Cortex of kidney (tissue), 1 donor: ENCODE measurements at places on chromosomes 12 and 14.

DNA sequence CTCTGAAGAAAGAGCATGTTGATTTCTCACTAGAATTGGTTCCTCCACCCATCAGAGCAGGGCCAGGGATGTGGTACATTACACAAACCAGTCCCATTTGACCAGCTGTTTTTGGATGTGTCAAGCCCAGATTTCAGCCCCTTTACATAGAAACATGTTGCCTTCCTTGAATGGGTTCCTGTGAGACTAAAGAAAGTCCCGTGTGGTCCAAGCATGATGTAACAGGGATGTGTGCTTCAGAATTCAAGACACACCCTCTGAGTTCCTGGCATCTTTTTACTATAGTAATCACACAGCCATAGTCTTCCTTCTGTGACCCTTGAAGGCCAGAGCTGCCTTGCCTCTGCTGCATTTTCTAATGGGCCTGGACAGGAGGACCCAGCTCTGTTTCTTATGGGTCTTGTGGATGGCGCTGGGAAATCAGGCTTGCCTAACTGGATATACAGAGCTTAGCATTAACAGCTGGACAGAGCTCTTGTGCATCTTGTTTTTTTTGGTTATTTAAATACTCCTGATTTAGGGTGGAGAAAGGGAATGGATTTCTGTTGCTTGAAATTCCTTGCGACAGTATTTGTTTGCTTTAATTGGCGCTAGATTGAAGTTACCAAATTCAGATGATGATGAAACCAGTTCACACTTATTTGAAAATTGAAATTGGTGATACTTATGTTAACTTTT, 341.0 kb downstream of the ZFP36L1 start:
- no peak for DNase-seq

GRCh38 chr14:51188566-51189185, 51.4 kb upstream of the TMX1 start:
- DNase-seq, result no peak

DNA sequence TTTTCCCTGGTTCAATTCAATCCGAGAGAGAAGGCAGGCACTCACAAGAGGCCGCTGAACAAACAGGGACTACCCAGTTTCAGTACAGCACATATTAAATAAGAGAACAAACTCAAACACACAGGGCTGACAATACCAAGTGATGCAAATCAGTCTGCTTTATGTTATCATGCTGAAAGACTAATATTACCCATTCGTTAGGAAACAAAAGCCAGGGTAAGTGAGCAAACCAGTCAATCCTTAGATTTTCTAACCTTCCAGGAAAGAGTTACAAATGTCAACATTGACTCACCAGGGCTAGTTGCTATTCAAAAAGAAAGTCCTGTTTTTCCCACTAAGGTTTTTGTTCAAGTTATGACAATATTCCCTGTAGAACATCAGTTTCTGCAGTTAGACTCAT, 246.2 kb downstream of the C12orf42 start:
- DNase-seq, result no peak

DNA sequence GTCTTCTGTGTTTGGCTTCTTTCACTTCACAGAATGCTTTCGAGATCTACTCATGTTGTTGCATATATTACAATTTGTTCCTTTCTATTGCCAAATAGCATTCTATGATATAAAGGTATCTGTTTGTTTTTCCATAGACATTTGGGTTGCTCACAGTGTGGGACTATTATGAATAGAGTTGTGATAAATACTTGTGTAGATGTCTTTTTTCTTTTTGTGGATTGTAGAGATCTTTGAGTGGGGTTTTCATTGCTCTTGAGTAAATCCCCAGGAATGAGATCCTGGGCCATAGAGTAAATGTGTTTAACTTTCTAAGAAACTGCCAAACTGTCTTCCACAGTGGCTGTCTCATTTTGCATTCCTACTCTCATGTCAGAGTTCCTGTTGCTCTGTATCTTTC, 24.9 kb upstream of the CEBPE start:
- DNase-seq, result no peak

- DNase-seq, result no peak
These were observed 218.3 kb upstream of the DAAM1 start for GRCh38 chr14:58969951-58970751.
